CD4-positive, alpha-beta T cell treated with Interferon alpha-2 for 1 hour (primary cell): ENCODE measurements at places on chromosomes 16 and 17.

GRCh38 chr17:2435181-2435741, 34.4 kb upstream of the MNT start:
- no peak for DNase-seq

DNA sequence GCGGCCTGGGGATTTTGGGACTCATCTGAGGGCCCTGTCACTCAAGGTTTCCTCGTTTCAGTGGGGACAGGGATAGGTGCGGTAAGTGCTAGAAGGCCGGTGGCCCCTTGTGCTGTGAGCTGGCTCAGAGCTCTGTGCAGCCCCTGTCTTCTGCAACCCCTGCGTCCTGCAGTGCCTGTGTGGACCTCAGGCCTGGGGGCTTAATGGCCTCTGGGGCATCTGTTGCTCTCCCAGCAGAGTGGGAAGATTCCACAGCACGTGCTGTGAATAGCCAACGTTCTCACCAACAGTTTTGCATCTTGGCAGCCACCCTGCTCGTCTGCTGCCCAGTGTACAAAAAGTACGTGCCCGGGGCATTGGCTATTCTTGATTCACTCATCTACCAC, 4.9 kb downstream of the FOXC2 start:
- DNase-seq = no peak

GRCh38 chr17:36661047-36661666, 59.8 kb downstream of the MRM1 start:
- no peak for DNase-seq

GRCh38 chr17:5893741-5894140, 176.4 kb upstream of the WSCD1 start:
- DNase-seq = no peak

DNA sequence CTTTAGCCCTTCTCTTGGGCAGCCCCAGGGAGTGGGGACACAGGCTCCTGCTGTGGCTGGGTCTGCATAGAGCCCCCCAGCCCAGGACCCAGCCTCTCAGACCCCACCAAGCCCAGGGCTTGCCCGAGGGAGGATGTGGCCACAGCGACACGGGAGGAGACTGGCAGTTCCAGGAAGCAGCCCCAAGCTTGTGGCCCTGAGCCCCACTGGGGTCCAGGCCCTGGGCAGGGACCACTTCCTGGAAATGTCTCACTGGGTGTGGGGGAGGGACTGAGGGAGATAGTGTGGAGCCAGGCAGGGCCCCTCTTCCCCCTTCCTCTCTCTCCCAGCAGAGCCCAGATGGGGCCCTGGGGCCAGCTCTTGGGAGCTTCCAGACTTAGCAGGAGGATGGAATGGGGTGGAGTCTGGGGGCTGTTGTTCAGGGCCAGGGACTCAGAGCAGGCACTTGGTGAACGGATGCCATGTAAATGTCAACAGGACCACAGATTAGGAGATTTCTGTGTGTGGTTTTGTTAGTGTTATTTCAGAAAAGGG, 35.3 kb downstream of the ADGRG5 start:
- no peak for DNase-seq

DNA sequence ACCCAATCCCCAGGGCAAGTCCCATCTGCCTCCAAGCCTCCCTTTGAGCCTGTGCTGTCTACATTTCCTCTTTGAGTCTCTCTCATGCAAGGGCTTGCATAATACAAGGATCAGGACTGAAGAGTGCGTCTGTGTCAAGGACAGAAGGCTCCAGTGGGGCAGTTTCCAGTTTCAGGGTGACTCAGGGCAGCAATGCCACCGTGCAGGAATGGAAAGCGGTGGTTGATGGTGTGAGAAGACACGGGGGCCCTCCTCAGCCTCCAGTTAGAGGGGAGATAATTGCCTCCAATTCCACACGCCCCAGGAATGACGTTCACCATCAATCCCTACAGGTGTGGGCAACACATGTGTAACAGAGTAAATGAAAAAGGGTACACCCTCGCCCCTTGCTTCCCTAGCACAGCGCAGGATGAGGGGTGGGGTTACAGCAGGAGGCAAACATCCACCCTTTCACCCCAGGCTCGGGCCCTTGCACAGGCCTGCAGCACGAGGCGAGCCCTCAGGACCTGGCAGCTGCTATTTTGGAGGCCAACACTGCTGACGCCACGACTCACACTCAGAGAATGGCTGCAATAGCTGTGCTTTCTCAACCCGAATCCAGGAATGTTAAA, 24.8 kb upstream of the SLC25A19 start:
- DNase-seq = peak; percentile 56

DNA sequence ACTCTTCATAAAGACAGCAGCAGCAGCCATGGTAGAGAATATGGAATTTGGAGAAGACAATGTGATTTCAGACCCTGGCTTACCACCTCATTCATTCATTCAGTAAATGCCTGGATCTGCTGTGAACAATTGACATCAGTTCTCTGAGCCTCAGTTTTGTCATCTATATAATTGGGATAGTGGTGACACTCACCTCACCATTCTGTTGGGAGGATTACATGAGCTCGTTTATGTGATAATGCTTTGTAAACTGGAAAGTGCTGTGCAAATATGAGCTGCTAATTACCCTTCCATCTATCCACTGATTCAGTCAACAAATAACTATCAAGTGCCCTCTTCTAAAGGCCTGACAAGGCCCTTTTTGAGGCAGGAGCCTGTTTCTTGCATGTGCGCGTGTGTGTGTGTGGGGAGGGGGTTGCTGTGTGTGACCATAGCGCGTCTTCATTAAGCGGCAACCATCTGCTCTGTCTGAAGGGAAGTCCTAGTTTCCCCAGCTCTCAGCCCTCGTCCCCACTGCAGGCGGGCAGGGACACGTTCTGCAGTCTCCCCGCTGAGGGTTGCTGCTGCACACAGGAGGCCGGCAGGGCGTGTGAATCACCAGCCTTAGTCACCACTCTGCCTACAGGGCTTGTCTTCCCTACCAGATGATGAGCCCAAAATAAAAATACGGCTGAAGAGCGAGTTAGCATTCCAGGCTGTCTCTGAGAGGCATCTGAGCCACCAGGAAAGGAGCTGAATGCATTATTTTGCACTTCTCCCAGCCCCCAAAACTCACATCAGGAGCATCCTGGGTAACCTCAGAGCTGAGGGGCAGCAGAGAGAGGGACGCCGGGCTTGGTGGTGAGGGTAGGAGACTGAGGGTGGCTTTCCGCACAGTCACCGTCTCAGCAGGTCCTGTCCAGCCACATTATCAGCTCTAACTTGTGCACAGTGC, 19.9 kb downstream of the ARL4D start:
- no peak for DNase-seq

DNA sequence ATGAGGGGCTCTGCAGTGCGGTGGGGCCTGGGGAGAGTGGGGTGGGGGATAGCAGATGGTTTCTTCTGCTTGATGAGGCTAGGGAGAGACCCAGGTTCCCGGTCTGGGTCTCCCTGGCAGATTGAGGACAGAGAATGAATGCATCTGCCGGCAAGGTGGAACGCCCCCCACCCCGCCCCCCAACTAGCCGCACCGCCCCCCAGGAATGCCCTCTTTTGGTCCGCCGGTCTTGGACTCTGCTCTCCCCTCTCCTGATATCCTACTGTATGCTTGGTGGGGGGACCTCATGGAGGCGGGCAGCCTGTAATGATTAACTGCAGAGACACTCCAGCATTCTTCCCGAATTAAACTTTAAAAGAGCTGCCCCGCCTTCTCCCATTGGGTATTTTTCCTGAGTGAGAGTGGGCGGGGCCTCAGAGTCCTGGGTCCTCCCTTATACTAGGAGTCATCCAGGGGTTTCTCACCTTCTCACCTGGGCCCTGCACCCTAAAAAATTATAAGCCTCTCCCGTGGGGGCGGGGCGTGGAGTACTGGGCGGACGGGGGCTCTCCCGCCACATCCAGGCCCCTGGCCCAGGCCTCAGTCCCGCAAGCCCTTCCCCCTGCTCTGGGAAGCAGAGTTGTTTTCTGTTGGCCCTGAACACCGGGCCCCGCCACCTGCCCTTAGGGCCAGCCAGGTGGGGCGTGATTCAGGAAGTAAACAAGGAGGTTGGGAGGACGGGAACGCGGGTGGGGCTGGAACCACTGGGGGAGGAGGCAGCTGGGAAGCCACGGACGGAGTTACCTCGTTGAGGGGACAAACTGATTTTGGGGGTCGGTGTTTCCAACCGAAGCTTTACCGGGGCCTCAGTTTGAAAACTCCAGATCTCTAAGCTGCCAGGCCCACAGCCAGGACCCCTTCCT, 1.5 kb downstream of the GRB7 start:
- no peak for DNase-seq

DNA sequence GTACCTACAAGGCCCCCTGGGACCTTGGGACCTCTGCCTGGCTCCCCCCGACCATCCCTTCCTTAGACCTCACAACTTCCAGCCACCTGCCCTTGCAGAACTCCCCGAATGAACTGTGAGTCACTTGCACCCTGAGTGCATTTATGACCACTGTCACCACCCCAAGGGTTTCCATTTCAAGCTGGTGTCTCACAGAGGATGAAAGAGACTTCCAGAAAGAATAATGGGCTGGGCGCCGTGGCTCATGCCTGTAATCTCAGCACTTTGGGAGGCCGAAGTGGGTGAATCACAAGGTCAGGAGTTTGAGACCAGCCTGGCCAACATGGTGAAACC, 124.5 kb upstream of the CIBAR2 start:
- no peak for DNase-seq
